ENCODE measurements at places on chromosomes 4 and X. TPM values are rescaled to one million over a fixed set of nuclear protein-coding genes. Genes with fewer than 3 reads are reported as not detected.

DNA sequence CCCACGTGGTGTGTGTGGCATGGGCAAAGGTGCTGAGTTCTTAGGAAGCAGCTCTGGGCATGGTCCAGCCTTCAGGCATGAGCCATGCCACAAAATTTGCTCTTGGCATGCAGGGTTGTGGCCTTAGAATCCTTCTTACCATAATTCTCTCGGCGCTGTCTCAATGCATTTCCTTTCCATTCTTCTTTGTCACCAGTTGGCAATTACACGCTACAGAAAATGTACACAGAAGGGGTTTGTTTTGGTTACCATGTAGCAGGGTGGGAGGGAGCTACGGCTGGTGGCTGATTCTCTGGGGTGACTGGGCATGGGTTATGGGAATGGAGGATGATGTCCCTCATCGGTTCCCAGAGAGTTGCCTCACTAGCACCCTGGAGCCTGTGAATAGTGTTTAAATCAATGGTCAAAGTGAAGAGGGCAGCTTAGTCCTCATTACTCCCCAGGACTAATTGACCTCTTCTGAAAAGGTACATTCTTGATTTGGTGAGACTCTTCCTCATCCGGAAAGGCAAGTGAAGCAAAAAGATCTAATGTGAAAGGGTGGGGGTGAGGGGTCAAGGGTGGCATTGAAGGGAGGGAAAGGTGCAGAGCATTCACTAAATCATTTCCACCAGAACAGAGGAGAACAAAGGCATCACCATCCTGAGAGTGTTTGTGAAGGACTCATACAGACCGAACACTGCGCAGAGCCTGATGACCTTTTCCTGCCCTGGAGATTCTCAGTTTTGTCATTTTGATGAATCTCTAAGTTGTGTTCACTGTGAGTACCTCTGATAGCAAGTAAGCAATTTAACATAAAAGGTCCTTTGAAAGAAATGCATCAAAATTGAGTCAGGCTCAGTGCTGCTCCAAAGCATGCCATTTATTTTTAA, 199.8 kb upstream of the SFRP2 start:
- no peak for DNase-seq

The KLHL34 gene
- total RNA-seq, result not detected

DNA sequence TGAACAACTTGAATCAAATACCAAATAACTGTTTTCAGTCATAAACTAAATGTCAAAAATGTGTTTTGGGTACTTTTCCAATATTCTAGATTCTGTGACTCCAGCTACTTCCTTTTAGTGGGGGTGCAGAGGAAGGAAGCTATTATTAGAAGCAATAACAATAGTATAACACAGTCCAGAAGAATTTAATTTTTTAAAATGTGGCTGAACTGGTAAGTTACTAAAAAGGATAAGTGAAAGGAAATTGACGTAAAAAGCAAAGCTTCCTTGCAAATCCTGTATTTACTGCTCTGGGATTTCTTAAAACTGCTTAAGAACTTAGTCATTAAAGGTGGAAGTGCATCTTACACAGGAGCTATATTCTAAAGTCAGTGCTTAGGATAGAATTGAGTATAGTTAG, 53.2 kb downstream of the MOSPD2 start:
- DNase-seq, result no peak

The IL15 gene
- not detected for total RNA-seq

- no peak for DNase-seq
Measured at GRCh38 chr4:125101719-125102118, 213.0 kb upstream of the FAT4 start.

DNA sequence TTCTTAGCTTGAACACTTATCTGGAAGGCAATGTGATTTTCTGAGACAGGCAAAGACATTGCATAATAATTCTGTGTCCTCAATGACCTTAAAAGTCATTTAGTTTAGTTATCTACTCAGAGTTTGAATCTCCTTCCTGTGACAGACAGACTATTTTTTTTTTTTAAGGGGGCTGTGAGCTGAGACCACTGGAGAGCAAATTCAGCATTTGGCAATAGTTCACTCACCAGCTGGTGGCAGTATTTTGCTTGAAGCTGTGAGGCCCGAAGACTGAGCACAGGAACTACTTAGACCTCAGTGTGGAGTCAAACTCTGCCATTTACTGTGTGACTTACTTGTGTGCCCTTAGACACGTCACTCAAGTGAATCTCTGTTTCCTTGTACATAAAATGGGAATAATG, 22.9 kb upstream of the CPE start:
- DNase-seq, result peak; percentile 76

DNA sequence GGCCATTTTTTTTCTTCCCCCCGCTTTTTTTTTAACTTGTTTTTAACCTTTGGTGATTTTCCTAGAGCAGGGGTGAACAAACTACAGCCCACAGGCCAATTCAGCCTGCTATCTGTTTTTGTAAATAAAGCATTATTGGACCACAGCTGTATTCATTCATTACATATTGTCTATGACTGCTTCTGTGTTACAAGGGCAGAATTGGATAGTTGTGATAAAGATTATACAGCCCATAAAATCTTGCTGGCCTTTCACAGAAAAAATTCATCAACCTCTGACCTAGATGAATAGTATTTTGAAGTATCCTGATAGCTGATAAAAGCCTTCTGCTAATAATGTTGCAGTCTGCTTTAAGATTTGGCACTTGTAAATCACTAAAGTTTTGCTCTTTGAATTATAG, 63.4 kb downstream of the SMAD1 start:
- DNase-seq, result no peak

DNA sequence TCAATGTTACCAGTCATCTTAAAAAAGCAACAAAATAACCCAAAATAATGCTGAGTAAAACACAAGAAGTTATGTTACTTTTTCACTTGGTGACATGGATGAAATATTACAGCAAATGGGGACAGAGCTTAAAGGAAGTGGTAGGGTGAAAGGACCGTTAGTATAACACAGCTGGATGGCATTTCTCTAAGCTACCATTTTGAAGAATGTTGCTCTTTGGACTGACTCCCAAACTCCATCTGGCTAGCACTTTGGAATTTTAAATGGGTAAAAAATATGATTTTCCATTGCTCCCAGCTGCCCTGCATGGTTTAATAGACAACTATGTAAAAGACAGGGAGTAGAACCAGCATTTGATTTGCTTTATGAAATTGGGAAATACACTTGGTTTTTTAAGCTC, 27.6 kb downstream of the CLCN5 start:
- DNase-seq, result no peak

DNA sequence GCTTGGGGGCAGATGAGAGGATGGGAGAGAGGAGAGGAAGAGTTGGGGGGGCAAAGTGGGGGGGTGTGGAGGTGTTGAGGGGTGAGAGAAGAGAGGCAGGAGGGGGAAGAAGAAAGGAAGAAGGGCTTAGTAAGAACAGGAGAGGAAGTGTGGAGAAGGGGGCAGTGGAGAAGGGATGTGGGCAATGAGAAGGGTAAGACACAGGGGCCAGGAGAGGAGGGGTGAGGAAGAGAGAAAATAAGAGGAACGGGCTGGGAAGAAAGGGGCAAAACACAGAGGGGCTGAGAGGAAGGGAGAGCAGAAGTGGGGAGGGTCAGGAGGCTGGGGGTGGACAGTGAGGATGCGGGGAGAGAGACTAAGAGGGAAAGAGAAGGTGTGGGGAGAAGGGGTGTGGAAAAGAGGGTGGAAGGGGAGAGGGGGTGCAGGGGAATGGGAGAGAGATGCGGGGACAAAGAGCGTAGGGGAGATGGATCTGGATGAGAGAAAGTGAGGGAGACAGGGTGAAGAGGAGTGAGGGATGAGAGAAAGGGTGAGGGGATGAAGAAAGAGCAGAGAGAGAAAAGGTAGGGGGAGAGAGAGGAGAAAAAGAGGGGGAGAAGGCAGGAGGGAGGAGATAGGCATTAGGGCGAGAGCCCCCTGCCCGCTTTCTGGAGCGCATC, 12.9 kb downstream of the SH3KBP1 start:
- DNase-seq, result no peak

- peak; percentile 86 for DNase-seq
Measured at GRCh38 chr4:113760094-113760794, 1.3 kb downstream of the CAMK2D start.

The SSX4B gene
- total RNA-seq, result not detected

The GAGE2A gene
- total RNA-seq, result not detected

DNA sequence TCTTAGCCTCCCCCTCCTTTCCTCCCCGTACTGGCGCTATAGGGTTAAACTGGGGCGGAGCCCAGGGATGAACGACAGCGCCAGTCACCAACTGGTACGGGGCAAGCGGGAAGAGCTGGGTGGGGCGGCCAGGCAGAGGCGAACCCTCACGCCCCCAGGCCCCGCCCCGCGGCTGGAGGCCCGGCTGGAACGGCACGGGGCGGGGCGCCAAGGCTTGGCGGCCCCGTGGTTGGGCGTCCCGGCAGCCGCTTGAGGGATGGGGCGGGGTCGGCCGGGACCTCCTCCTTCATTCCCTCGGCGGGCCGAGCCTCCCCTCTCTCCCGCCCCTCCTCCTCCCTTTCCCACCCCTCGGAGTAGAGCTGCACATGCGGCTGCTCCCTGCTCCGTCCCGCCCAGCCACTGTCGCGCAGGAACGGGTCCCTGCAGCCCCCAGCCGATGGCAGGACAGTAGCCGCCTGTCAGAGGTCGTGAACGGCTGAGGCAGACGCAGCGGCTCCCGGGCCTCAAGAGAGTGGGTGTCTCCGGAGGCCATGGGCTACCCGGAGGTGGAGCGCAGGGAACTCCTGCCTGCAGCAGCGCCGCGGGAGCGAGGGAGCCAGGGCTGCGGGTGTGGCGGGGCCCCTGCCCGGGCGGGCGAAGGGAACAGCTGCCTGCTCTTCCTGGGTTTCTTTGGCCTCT, at the start of gene EDA:
EDA (plus strand) TSS at position 335 of the 678 bp plus-strand sequence.
- DNase-seq, result peak; percentile 88

The ZMAT1 gene
- 4.1 TPM for total RNA-seq

The SMIM31 gene
- not detected for total RNA-seq

DNA sequence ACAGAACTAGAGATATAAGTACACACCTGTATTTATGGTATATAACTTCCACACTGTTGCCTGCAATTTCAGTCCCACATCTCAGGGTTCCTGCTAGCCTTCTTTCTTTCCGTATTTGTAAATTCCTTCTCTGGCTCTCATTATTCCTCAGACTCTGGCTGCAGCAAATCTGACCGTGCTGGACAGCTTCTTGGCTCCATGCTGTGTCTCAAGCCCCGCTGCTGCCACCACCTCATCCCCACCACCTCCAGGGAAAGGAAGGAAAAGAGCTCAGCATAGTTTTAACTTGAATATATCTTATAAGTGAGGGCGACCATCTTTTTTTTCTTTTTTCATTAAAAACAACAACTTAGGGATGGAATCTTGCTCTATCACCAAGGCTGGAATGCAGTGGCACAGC, 155.6 kb upstream of the CXCL13 start:
- no peak for DNase-seq

DNA sequence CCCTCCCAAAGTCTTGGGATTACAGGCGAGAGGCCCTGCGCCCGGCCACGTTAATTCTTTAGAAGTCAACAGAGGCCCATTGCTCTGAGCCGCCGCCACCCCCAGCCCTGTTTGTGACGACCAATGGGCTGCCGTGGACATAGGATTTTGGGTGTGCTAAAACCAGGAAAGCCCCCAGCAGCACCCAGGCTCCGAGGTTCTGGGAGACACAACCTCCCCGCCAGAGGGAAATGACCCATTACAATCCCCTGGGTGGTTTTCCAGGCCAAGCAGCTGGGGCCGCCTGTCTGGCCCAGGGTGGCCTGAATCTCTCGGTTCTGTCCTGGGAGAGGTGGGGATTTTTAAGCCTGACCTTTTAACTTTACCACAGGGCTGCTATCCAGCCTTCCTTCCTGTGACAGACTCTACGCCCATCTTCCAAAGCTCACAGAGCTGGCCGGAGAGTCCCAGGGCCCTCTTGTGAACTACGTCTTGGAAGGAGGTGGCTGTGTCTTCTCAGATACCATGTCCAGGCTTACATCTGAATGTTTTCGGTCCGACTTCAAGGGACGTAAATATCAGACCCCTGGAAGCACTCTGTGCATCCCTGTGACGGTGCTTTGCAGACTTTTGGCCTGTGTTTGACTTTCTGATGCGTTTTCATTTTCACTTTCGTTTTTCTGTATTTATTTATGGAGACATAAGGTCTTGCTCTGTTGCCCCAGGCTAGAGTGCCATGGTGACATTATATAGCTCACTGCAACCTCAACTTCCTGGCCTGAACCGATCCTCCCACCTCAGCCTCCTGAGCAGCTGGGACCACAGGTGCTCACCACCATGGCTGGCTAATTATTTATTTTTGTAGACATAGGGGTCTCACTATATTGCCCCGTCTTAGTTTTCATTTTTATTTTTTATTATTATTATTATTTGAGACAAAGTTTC, 36.0 kb downstream of the P2RY8 start:
- peak; percentile 73 for DNase-seq

The DGAT2L6 gene
- total RNA-seq, result not detected

- no peak for DNase-seq
Measured at GRCh38 chr4:102527695-102528283, 26.6 kb downstream of the NFKB1 start.

All from Karpas-422 (cell line).